Glutamatergic neuron (in vitro differentiated cells): ENCODE measurements at places on chromosomes 5 and 9.

DNA sequence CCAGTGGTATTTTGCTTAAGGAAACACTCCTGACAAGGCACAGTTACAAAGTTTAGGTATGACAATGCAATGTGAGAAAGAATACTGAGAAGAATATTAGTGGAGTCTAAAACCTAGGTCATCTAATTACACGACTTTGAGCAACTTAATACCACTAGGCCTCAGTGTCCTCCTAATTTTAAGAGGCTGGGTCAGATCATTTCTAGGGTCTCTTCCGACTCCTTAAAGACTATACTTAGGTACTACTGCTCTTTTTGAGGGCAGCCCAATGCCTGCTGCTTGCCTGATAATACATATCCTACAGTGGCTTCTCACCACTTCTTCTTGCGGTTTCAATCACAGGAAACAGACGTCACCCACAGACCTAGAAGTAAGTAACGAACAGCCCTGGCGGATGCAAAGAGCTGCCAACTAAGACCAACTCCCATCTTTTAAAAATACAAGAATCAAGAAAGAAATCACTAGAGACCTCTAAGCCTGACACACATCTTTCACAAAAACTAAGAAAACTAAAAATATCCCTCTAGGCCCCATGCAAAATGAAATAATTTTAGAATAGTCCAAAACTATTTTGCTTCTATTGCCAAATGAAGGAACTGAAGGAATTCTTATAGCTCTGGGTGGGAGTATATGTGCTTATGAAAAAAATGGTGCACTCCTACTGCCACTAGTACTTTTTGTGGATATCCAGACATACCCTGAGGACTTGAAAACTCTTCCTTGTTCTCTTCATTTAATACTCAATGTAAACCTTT is 13.1 kb downstream of the DIAPH1 start:
- DNase-seq: no peak

GRCh38 chr9:105171589-105171988 is 72.9 kb upstream of the SLC44A1 start:
- DNase-seq: no peak

DNA sequence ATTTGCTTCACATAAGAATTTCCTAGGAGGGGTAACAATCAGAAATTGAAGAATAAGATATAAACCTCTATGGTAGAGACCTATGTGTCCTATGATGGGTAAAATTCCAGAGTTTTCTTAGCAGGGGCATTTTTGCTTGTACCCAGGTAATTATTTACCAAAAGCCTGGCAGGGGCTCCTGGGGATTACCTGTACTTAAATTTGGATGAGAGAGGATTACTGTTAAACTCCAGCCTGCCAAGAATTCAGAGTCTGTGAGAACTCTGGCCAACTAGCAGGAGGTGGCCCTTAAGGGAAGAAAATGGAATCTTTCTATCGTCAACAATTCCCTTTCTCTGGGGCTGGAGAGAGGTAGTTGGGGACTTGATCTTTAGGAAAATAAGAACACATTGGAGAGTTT is 460.4 kb downstream of the PDE4D start:
- DNase-seq: no peak

DNA sequence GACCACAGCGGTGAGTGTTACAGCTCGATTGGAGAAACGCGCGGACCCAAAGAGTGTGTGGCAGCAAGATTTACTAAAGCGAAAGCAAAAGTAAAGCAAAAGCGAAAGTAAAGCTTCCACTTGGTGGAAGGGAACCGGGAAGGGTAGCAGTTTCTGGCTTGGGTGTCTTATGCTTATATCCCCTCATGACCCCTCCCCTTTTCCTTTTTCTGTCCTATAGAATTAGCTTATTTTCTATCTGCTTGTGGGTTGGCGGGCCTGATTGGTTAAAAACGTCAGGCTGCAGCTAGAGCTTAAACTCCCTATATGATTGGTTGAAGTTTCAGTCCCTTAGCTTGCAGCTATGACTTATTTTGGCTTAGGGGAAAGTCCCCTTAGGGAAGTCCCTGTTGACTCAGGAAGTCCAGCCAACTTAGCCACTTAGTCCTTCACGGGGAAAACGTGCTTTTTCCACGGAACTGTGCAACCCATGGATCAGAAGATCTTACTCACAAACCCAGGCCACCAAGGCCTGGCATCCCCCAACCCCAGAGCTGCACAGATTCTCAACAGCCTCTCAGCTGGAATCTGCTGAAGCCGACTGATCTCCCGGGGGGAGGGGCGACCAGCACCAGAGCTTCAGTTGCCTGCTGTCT is 114.2 kb upstream of the ADAMTS16 start:
- DNase-seq: no peak

DNA sequence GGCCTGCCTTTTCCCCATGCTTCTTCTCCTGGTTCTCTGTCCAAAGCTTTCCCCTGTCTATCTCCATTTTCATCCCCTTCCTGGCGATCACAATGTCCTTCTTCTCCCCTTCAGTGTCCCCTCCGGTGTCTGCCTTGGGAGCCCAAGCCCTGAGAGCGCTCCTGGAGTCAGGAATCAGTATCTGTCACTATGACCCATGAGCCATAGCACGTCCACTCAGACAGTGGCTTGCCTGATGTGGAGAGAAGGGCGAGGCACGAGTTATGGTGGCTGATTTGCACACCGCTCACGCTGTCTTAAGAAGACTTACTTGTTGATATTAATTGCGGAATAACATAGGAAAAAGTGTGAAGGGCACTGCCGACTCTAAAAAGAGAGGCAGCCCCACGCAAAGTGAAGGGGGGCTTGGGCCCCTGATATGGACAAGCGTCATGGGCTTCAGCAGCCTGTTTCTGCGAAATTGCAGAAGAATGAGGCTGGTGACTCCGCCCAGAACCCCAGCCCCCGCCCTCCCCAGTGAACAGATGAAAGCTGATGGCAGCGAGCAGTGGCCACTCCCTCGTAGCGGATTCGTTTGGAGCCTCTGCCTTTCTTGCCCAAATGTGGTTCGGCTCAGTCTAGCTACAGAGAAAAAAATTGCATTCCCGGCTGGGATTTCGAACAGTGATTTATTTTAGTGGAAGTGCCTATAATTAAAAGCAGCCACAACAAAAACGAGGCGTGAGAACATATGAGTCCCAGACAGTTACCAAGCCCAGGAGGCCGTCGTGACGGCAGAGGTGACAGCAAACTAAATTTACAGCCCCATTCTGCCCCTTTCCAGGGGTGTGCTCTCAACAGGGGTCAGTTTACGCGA is 149.8 kb downstream of the ICE1 start:
- DNase-seq: no peak

DNA sequence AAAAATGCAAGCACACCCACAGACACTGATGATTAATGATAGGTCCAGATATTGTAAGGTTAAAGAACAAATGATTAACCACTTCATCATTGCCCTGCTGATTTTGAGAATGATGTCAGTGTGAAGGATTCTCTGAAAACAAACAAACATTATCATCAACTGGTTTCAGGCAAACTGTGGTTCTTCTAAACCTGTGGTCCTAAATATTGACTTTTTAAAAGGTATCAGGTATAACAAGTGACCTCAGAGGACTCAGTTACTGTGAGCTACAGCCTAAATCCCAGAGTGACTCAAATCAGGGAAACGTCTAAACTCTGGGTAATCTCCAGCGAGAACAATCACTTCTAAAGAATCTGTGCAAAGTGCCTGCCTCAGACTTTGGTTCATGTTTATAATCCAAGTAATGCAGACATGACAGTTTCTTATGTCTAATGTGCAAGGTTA is 172.3 kb upstream of the CDH6 start:
- no peak for DNase-seq
